ENCODE measurements at places on chromosomes 7 and 10. TPM values are rescaled to one million over a fixed set of nuclear protein-coding genes. Genes with fewer than 3 reads are reported as not detected.

The ACHE gene
- 11.9 TPM for total RNA-seq

The EN2 gene
- total RNA-seq = 1.5 TPM

The OR2A42 gene
- total RNA-seq = 0.50 TPM

The DGKI gene
- total RNA-seq = 0.10 TPM

The ADAP1 gene
- total RNA-seq = 0.96 TPM

The H2BK1 gene
- not detected for total RNA-seq

The CRHR2 gene
- total RNA-seq = 0.10 TPM

The PTPN20 gene
- total RNA-seq = 8.7 TPM

The HKDC1 gene
- 0.89 TPM for total RNA-seq

The CALML3 gene
- total RNA-seq = not detected

The SCRN1 gene
- 63.9 TPM for total RNA-seq

The HTRA1 gene
- total RNA-seq = 259 TPM

The AKR1C2 gene
- 14.7 TPM for total RNA-seq

The FGF8 gene
- total RNA-seq = not detected

The CALHM1 gene
- not detected for total RNA-seq

The KLLN gene
- total RNA-seq = 0.87 TPM

The PKD2L1 gene
- total RNA-seq = not detected

The ENKUR gene
- total RNA-seq = 1.1 TPM

The OR6V1 gene
- total RNA-seq = not detected

The COBL gene
- total RNA-seq = 1.8 TPM

GRCh38 chr7:85890244-85890811 is 703.5 kb upstream of the SEMA3D start:
- no peak for DNase-seq

GRCh38 chr7:27889800-27890199 is 149.8 kb downstream of the TAX1BP1 start:
- DNase-seq = no peak

DNA sequence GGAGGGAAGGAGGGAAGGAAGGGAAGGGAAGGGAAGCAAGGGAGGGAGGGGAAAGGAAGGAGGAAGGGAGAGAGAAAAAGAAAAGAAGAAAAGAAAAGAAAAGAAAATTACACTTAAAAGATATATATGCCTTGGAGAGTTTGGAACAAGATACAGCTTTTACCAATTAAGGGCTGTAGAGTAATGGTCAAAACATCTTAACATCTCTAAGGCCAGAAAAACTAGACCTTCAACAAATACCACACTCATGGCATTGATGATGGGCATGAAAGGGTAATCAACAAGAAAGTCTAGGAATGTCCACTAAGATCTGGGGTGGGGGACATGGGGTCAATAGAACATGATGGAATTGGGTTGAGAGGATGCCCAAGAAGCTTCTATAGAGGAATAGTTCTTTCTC is 74.5 kb downstream of the CREB3L2 start:
- DNase-seq = no peak

GRCh38 chr10:4663162-4663992 is 162.6 kb upstream of the AKR1E2 start:
- DNase-seq = peak; percentile 28

DNA sequence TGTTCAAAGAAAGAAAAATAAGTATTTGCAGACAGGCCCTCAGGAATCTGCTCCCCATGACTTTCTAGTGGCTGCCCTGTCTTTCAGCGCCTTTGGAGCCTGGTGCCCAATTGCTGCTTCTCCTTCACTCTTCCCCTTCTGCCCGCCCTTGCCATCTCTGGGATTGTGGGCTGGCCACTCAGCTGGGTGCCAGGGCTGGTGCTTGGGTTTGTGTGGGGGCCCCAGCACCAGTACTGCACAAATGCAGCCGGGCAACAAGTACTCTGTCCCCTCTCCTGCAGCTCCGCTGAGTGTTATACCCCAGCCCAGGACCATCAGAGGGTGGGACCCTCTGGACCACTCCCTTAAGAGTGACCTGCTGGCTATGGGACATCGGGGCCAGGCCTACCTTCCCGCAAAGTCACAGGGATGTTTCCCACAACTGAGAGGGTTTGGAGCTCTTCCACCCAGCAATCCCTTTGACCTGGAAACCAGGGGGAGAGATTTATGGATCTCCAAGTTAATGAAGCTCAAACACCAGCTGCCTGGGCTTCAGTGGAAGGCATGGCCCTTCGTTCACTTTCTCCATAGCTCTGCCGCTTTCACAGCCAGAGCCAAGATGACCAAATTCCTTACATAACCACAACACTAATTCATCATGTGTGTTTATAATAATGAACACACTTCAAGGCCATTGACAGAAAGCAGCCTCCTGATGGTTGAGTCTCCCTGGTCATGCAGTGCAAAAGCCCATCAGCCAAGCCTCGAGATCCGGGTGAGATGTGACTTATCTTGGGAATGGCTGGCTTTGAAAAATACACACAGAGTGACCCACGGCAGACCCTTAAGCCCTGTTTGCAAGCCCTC is 313.9 kb upstream of the ZNF32 start:
- DNase-seq = peak; percentile 61

- no peak for DNase-seq
These were observed 45.3 kb downstream of the COL17A1 start for GRCh38 chr10:104040382-104040781.

DNA sequence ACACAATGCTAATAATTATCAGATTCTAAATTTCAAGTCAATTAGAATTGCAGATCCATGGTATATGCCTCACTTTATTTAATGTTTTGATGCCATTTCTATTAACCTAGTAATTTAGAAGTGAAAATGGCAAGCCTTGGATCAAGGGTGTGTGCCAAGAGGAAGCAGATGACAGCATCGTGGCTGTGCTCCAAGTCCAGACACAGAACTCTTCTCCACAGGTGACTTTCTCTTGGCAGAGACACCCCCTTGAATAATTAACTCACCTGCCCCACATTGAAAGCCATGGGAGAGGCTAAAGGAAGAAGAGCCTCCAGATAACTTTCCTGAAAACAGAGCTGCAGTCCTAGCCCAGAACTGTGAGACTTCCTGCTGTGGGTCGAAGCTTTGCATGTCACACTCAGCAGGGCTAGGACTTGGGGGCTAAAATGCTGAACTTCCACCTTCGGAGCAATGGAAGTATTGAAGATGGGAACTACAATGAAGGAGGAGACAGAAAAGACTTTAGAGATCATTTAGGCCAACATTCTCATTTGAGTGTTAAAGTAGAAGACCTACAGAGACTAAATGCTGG is 996 bp upstream of the C10orf90 start:
- no peak for DNase-seq

DNA sequence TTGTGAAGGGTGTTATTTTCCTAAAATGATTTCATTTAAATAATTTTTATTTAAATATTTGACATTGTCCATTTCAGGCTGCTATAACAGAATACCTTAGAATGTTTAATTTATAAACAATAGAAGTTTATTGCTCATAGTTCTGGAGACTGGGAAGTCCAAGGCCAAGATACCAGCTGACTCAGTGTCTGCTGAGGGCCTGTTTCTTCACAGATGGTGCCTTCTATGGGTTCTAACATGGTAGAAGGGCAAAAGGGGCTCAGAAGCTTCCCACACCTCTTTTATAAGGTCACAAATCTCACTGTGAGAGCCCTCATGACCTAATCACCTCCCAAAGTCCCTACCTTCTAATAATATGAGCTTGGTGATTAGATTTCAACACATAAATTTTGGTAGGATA is 50.7 kb downstream of the MTURN start:
- no peak for DNase-seq

- no peak for DNase-seq
These were observed 84.9 kb downstream of the RPS24 start for GRCh38 chr10:78118591-78118990.

DNA sequence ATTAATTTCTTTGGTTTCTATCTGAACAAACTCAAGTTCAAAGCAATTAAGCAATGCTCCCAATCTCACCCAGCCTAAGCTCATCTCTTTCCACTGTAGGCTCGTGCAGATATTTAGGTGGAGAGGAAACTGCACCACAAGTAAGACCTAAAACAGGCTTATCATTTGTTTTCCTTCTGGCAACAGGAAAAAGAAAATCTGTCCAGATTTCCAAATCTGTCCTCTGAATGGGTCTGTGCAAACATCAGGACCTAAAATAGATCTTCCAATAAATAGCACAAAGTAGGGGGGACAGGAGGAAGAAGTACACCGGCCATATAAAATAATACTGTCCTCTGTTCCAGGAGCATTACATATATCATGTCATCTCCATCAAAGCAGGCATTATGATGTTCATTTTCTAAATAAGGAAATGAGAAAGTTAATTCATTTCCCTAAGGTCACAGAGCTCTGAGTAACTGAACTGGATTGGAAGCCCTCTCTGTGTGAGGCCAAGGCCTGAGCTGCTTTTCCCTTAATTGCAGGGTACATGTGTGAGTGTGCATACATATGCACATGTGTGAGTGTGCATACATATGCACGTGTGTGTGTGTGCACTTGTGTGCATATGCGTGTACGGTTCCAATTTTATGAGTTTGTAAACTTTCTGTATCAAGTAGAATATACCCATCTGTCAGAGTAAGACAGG is 92.8 kb upstream of the PARD3 start:
- DNase-seq = no peak

GRCh38 chr7:3673524-3673923 is 372.5 kb downstream of the SDK1 start:
- DNase-seq = no peak

GRCh38 chr10:101760510-101760909 is 15.4 kb downstream of the FGF8 start:
- DNase-seq = no peak

GRCh38 chr10:44306147-44306710 is 78.7 kb downstream of the CXCL12 start:
- no peak for DNase-seq

GRCh38 chr7:44707558-44708230 is 41.0 kb upstream of the ZMIZ2 start:
- DNase-seq = peak; percentile 29

- no peak for DNase-seq
These were observed 115.3 kb downstream of the PIP4K2A start for GRCh38 chr10:22599048-22599561.

GRCh38 chr10:49594594-49594993 is 15.5 kb upstream of the SLC18A3 start:
- DNase-seq = peak; percentile 36

DNA sequence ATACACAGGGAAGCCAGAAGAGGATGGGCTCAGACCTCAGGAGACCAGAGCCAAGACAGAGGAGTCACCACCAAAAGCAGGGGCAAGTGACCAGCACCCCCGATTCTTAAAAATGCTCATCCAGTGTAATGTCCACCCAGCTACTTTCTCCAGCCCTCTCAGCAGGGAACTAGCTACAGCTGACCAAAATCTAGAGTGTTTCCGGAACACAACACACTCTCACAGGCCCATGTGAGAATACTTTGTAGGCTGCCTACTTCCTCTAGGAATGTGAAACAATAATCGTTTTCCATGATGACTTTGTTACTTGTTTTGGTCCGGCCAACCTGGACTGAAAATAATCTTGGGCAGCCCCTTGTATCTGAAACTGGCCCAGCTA is 14.5 kb downstream of the PSAP start:
- no peak for DNase-seq

GRCh38 chr10:96984541-96985131 is 152.5 kb downstream of the LCOR start:
- DNase-seq = no peak

- DNase-seq = no peak
These were observed 105.0 kb downstream of the TRIL start for GRCh38 chr7:28853150-28853549.

DNA sequence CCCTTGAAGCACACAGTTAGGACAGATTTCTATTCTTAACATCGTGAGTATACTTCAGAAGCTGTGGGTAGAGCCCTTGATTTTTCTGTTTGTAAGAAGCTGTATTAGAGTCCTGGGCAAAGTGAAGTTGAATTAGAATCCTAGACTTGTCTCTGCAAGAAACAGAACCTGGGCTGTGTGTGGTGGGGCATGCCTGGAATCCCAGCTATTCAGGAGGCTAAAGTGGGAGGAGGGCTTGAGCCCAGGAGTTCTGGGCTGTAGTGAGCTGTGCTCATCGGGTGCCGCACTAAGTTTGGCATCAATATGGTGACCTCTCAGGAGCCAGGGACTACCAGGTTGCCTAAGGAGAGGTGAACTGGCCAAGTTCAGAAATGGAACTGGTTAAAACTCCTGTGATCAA is 183.4 kb downstream of the GNAI1 start:
- no peak for DNase-seq

DNA sequence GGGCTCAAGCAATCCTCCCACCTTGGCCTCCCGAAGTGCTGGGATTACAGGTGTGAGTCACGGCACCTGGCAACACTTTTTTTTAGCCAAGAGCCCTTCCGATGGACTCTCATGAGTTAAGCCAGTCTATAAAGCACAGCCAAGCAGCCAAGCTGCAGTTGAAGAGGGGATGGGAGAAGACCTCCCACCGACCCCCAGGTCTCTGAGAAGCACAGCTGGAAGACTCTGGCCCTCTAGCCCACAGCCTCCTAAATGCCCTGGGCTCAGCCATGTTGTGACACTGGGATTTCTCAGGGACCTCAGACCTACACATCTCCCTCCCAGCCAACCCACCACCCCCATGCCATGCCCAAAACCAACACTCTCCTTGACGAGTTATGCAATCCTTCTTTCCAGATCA is 31.1 kb downstream of the CALML3 start:
- peak; percentile 15 for DNase-seq

DNA sequence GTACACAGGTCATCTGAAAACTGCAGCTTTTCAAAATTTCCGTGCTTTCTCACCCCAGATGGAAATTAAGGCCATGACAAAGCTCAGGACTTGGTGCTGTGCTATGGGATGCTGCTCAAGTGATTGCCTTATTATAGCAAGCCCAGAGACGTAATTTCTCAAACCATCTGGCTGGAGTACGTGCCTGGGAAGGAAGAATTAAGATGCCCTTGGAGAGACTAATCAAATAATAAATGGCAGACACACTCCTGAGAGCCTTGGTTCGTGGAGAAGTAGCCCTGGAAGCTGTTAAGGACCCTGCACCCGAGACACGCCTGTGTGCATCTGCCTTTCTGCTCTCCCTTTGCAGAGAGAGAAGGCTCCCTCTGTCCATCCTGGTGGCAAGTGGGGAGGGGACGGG is 38.3 kb upstream of the PRLHR start:
- no peak for DNase-seq

- no peak for DNase-seq
These were observed 258.8 kb downstream of the THSD7A start for GRCh38 chr7:11573128-11573750.

DNA sequence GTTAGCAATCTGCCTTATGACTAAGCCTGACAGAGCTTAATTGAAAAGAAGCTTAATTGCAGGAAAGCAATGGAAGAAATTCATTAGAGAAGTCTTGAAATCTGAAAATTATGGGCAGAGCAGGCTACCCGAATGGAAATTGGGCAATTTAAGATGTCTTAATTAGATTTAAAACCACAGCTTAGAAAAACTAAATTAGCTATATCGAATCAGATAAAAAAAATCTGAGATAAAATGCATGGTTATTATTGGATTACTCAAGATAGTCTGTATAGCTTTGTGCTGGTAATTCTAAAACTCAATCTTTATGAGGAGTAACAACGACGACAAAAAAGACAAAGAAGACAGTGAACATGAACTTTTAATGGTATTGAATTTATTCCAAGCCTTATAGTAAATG is 248.1 kb upstream of the LRRN3 start:
- no peak for DNase-seq

GRCh38 chr10:64158551-64158950 is 637.4 kb downstream of the REEP3 start:
- DNase-seq = no peak

- peak; percentile 27 for DNase-seq
These were observed 157.2 kb upstream of the ZNF92 start for GRCh38 chr7:65216469-65216868.

Measured in ovary (tissue), 10 donors.